ENCODE measurements at places on chromosomes 5 and 9.

- no peak for DNase-seq
These were observed 66.3 kb upstream of the SPOCK1 start for GRCh38 chr5:137565450-137565849.

DNA sequence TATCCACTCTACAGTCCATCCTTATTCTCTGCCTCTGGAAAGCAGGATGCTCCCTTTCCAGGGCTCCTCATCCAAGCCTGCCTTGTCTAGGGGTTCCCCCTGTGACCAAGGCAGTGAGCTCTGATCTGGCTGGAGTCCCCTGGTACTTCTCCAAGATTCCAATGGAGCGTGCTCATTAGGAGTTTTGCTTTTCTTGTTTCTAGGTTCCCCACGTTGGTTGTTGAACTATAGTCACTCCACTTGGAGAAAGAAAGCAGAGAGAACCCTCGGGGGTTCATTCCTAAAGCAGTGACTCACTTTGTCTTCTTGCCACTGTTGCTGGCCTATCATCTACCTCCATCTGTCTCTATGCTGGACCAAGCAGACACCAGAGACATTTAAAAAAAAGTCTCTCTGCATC is 192.6 kb downstream of the TLE4 start:
- no peak for DNase-seq

DNA sequence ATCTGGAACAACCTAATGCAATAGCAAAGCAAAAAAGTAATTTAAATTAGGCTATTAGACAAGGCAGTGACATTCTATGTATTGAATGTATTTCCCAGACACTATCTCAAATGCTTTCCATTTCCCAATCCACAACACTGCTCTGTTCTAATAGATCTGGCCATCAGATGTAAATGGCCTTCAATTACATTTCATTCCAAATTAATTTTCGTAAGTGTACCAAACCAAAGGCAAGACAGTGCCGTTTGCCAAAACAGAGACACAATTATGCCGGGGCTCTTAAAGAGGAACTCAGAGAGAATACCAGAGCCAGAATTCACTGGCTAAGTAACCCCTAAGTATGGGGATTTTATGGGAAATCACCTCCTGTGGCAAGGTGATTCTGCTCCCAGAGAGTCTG is 63.1 kb downstream of the GNAQ start:
- DNase-seq: no peak

DNA sequence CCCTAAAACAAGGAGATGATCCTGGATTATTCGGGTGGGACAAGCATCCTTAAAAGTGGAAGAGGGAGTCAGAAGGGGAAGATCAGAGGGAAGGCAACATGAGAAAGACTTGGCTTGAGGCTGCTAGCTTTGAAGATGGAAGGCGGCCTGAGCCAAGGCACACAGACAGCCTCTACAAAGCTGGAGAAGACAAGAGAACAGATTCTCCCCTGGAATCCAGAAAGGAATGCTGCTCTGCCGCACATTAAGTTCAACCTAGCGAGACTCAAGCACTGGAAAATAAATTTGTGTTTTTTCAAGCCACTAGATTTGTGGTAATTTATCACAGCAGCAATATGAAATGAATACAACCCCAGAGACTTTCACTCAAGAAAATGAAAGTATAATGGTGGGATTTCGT is 17.9 kb downstream of the SLC36A3 start:
- DNase-seq: no peak

DNA sequence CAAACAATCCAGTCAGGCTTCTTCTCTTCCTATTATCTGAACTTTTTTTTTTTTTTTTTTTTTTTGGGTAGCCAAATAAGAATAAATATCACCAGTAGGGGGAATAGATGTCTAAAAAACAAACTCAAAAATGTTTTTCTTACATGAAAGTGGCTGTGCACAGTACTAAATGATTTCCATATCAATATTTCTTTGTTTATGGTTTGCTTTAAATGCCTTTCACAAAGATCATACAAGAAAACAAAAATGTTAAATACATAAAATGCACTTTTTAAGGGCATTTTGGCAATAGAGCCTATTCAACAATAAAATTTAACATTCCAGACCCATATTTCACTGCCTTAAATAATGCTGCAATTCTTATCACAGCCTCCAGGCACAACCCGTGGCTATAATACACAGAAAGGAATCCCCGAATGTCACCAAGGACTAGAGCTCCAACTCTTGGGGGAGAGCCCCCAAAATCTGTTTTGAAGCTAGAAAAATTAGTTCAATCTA is 91.1 kb upstream of the TBCA start:
- no peak for DNase-seq

GRCh38 chr5:110413856-110414255 is 312.6 kb downstream of the TMEM232 start:
- DNase-seq: no peak

DNA sequence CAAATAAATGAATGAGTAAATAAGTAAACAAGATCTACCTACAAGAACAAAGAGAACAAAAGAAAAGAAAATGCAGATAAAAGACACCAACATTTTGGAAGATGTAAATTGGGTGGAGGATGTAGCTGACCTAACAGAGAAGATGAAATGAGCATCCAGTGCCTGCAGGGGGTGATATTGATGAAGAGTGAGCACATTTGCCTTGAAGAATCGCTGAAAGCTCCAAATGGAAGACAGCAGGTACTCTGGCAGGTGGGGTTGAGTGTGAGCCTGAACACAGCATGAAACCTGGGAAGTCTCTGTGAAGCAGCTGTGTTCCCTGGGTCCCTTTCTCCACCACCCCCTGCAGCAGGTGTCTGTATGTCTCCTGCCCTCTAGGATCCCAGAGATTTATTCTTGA is 125.6 kb downstream of the NXNL2 start:
- DNase-seq: no peak
